WTC11 (cell line): ENCODE measurements at places on chromosomes 16 and 17.

DNA sequence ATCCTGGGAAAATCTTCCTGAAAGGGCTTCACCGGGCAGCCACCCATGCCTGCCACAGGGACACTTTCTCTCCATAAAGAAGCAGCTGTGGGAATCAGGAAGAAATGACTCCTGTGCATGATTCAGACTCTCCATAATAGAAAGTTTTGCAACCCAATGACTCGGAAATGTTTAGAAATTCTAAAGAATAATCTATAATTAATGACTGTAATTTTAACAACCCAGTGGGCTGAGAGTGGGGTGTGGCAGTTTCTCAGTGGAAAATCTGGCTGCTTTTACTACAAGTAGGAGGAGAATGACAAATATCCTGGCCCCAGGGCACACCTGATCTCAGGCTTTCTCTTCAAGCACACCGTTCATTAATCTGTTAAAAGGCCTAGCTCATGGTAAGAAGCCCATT is 25.7 kb downstream of the IRF8 start:
- DNase-seq: no peak

GRCh38 chr16:31243734-31244670 is 15.8 kb upstream of the ITGAM start:
- DNase-seq: no peak

- no peak for DNase-seq
Observed at GRCh38 chr17:50257676-50258224, 16.5 kb upstream of the TMEM92 start.

DNA sequence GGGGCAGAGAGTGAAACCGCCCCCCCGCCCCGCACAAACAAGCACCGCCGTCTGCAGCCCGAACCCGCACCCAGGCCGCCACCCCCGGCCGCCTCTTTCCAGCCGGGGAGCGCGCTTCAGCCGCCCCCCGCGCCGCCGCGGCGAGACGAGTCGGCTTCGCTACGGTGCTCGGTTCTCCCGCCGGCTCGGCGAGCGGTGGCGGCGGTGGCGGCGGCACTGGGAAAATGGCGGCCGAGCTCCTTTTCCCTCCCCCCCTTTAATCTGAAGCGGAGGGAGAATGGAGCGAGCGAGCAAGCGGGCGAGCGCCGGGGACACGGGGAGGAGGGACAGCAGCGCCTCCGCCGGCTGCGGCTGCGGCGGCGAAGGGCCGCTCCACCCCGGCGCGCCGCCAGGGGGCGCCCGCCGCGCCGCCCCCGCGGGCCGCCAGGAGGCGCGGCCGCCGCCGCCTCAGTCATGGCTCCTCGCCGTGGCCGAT is at the start of gene KANSL1:
KANSL1 (minus strand) TSS at position 279 of the 475 bp plus-strand sequence. CDS start 21,286 bp downstream, outside the sequence.
- DNase-seq: peak; percentile 82

DNA sequence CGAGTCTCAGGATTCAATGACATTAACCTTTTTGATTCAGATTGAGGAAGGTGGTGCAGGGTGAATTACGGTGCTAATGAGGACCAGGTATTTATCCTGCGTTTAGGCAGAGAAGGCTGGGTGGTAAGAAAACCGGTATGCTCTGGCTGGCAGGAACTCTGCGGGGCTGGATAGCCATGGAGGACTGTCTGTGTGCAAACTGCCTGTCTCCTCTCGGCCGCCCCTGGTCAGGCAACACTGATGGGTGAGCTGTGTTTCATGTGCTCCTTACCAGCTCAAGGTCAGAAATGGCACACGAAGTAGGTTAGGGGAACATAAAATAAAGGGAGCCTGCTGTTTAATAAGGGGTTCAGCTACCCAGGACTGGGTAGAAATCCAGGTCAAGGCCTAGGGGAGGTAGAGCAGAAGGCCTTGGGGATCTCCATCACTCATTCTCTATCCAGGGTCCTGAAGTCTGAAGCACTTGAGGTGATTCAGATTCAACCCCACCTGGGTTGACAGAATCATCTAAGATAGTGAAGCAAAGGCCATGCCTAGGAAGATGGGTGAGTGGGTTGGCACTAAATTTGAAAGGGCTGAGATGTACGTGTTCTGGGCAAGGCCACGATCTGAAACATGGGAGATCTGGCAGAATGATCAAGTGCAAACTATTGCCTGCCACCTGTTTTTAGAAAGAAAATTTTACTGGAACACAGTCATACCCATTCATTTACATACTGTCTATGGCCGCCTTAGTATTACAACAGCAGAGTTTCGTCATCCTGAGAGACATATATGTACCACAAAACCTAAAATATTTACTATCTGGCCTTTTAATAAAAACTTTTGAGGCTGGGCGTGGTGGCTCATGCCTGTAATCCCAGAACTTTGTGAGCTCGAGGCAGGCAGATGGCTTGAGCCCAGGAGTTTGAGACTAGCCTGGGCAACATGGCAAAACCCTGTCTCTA is 292.5 kb downstream of the XYLT1 start:
- no peak for DNase-seq

GRCh38 chr16:81238296-81239011 is at the start of gene BCO1:
TSS of gene BCO1 (plus strand) at chr16:81238689. CDS start at chr16:81238909, 220 bp downstream.
- DNase-seq: peak; percentile 19

DNA sequence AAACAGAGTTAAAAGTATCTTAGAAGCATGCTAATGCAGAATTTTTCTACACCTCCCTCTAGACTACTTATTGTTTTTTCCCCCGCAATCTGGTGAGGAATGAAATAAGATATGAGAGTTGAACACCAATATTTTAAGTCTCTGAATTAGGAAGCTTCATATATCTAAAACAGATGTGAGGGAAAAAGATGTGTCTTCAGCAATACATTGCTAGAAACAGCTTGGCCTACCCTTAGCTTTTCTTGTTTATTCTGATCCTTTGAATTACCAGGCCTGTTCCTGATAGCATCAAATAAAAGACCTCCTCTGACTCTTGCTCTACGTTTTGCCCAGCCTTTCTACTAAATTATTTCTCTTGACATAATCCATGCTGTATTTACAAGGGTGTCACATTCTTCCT is 221.8 kb downstream of the CDH11 start:
- DNase-seq: no peak

DNA sequence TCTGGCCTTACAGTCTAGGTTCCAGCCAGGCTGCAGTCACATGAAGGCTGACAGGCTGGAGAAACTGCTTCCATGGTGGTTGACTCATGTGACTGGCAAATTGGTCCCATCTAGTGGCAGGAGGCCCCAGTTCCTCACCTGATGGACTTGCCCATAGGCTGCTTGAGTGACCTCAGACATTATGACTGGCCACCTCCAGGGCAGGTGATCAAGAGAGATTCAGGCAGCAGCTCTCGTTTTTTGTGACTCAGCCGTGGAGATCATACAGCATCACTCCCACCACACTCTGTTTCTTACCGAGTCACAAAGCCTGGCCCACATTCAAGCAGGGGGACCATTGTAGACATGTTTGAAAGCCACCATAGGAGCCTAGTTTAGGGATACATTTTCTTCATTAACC is 34.5 kb downstream of the SIAH1 start:
- no peak for DNase-seq

DNA sequence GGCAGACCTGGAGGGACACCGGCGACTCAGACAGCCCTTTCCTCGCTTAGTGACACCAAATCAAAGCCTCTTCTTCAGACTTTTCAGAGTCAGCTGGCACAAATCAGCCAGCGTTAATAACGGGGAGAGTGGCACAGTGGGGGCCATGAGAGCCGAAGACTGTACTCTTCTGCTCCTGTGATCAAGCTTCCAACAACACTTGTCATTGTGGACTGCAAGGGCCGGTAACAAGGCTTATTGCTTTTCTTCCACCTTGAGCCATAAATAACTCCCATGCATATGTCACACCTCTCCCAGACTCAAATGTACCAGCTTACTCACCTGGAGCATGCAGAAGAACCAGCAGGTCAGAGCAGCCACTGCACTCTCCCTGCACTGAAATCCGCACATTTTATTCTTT is 12.8 kb downstream of the FLCN start:
- no peak for DNase-seq

GRCh38 chr17:40564195-40564882 is 933 bp downstream of the CCR7 start:
- no peak for DNase-seq

DNA sequence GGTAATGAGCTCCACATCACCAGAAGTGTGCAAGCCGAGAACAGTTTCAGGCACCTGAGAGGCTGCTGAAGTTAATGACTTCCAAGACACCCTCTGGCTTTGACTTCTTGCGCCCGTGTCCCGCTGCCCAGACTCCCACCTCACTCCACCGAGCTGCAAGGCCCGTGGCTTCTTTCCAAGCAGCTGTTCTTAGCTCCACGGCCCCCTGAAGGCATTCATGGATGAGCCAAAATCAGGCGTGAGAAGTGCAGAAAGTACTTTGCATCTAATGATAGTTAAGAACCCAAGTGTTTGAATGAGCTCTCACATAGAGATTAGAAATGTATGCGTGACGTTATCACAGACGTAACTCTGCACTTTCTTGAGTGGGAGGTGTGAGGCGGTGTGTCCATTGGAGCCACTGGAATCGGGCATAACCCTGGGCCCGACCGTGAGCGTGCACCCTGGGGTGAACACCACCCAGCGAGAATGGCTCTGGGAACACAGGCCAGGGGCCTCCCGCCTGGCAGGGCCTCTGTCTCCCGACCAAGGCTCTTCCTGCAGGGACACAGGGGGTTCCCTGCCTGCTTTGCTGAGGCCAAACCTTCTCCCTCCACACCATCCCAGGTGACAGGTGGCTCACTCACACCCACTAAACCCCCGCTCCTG is 11.0 kb downstream of the NPTX1 start:
- no peak for DNase-seq

DNA sequence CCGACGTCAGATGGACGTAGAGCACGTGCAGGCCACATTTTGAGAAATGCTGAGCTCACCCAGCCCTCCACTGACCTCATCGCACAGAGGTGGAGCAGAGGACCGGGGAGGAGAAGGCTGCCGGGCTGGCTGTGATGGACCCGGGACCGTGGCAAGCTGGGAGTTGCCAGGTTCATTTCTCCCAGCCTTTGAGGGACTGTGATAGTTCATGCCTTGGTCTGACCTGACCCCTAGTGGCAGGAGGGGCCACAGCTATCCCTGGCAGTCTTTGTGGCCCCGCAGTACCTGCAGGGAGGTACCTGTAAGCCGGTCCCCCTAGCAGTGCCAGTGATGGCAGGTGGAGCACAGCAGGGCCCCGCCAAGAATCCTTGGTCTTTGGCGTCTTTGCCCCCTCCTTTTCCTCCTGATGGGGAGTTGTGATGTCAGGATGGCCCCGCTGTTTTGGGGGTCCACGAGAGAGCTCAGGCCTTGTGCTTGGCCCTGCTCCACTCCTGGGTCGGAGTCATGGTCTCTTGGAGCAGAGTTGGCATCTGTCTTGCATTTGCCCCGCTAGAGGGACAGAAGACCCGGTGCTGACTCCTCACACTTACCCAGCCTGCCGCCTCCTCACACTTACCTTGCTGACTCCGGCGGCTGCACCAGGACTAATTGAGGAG is 50.4 kb downstream of the OR1D5 start:
- peak; percentile 86 for DNase-seq
